Lung (tissue), 17 donors: ENCODE measurements at places on chromosomes 2 and 18. TPM values are rescaled to one million over a fixed set of nuclear protein-coding genes. Genes with fewer than 3 reads are reported as not detected.
A peak's percentile ranks its signal among the peaks of the same experiment; 100 is the strongest.

DNA sequence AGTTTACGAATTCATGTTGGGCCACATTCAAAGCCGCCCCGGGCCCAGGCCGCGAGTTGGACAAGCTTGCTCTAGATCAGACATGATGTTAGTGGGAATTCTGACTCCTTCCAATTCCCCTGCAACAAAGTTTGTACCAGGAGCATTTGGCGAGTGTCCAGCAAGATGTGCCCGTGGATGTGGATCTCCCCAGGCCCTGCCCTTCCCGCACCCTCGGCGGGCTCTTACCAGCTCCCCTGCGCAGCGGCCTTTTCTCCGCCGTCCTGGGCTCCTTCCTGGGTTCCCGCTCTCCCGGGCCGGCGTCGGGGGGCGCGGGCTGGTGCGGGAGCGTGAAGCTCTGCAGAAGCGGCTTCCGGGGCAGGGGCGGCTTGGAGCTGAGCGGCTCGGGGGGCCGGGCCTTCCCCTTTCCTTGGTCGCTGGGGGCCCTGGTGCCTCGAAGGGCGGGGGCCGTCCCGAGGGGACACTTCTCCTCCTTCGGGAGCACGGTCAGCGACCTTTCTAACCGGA lies 90.8 kb upstream of the MGAT4A start:
- H3K36me3 ChIP-seq, result no peaks in the 10 kb centered on the region
- no peak for DNase-seq
- peaks cover 3% of the 10 kb centered on the region for H3K4me1 ChIP-seq
- peaks cover 7% of the 10 kb centered on the region for H3K27me3 ChIP-seq

The LHCGR gene
- 0.02 TPM for polyA plus RNA-seq

The TAF1B gene
- polyA plus RNA-seq, result 6.1 TPM

The GCFC2 gene
- polyA plus RNA-seq, result 9.5 TPM

- peak within 1 kb of the TSS; percentile 97 for H3K27ac ChIP-seq
- peak; percentile 98 for DNase-seq
- peak within 1 kb of the TSS; percentile 92 for H3K4me3 ChIP-seq
- no peaks in the 10 kb centered on the region for H3K27me3 ChIP-seq
- H3K4me1 ChIP-seq, result peaks cover 1% of the 10 kb centered on the region
These were observed at the start of gene ZFP36L2 for GRCh38 chr2:43226558-43226954. Gene ZFP36L2 (minus strand): TSS chr2:43226606. CDS start chr2:43226315, 291 bp downstream.

GRCh38 chr18:55420665-55421307 lies 167.2 kb downstream of the TCF4 start:
- H3K4me3 ChIP-seq, result no peak overlapping the region
- DNase-seq, result no peak
- no peaks in the 10 kb centered on the region for H3K27me3 ChIP-seq
- no peak overlapping the region for H3K27ac ChIP-seq

GRCh38 chr2:1496359-1496821 lies 83.1 kb downstream of the TPO start:
- H3K4me3 ChIP-seq, result no peak overlapping the region
- no peak for DNase-seq
- H3K27ac ChIP-seq, result no peak overlapping the region
- no peaks in the 10 kb centered on the region for H3K27me3 ChIP-seq
- no peaks in the 10 kb centered on the region for H3K36me3 ChIP-seq

GRCh38 chr2:42008241-42008921 lies 39.4 kb upstream of the PKDCC start:
- H3K4me1 ChIP-seq, result peaks cover 1% of the 10 kb centered on the region
- H3K4me3 ChIP-seq, result no peak overlapping the region
- no peaks in the 10 kb centered on the region for H3K36me3 ChIP-seq
- no peak overlapping the region for H3K27ac ChIP-seq
- no peaks in the 10 kb centered on the region for H3K27me3 ChIP-seq
- DNase-seq, result peak; percentile 22

The OXER1 gene
- 0.59 TPM for polyA plus RNA-seq

The ALPP gene
- 7.4 TPM for polyA plus RNA-seq

DNA sequence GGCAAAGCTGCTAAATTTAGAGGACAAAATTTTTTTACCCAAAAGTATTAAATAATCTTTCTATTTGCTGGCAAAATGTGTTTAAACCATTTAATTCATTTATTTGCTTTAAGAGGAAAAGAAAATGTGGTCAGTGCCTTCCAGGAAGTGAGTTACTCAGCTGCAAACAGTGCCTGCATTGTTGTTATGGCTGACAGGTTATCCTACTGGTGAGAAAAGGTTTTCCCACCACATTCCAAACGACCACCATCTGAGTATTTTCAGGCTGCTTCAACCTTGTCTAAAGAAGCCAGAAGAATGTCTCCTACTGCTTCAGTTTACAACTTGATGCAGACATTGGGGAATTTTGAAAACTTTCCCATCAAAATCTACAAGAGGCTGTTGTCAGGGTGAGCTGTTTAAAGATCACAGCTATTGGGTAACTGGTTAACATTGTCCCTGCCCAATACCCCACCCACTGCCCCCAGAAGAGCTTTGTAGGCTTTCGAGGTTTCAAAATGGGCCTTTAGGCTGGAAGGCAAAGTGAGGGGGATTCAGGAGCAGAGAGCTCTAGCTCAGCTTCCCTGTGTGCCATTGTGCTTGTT lies 461.3 kb upstream of the FANCL start:
- no peaks in the 10 kb centered on the region for H3K4me1 ChIP-seq
- no peaks in the 10 kb centered on the region for H3K27me3 ChIP-seq
- H3K36me3 ChIP-seq, result no peaks in the 10 kb centered on the region
- DNase-seq, result no peak
- H3K27ac ChIP-seq, result no peak overlapping the region

GRCh38 chr2:210020138-210020537 lies 17.7 kb downstream of the RPE start:
- no peaks in the 10 kb centered on the region for H3K27me3 ChIP-seq
- H3K36me3 ChIP-seq, result peaks cover 51% of the 10 kb centered on the region
- H3K4me3 ChIP-seq, result no peak overlapping the region
- DNase-seq, result no peak

DNA sequence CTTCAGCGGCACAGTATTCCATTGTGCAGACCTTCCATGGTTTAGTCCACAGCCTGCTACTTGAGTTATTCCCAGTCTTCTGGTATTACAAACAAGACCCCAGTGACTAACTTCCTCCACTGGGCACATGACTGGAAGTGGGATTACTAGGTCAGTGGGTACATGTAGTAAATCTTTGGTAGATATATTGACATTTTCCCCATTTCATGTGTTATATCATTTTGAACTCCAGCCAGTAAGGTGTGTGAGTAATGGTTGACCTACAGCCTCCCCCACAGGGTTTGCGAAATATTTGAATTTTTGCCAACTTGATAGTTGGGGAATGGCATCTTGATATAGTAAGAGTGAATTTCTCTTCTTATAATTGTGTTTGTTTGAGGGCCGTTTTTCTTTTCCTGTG lies 58.8 kb downstream of the RNF144A start:
- H3K4me3 ChIP-seq, result no peak overlapping the region
- DNase-seq, result no peak
- peaks cover 2% of the 10 kb centered on the region for H3K36me3 ChIP-seq
- H3K27ac ChIP-seq, result no peak overlapping the region
- no peaks in the 10 kb centered on the region for H3K27me3 ChIP-seq

The EGR4 gene
- not detected for polyA plus RNA-seq

DNA sequence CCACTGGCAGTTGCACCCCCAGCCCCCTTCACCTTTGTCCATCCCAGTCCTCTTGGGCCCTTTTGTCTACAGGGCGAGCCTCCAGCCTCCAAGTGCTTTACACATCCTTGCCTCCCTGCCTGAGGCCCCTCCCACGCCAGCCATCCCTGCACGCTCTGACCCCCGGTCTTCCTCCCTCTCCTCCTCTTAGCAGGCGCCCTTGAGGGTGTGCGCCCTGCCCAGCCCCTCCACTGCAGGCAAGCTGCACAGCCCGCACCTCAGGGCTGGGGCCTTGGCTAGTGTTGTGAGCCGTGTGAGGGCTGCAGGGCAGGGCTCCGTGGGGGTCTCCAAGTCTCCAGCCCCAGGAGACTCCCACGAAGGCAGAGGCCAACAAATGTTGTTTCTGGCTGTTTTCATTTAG lies 6.9 kb downstream of the BOK start:
- H3K27me3 ChIP-seq, result no peaks in the 10 kb centered on the region
- no peak overlapping the region for H3K4me3 ChIP-seq
- no peaks in the 10 kb centered on the region for H3K36me3 ChIP-seq
- no peak for DNase-seq
- H3K4me1 ChIP-seq, result no peaks in the 10 kb centered on the region

The SRD5A2 gene
- 0.35 TPM for polyA plus RNA-seq

DNA sequence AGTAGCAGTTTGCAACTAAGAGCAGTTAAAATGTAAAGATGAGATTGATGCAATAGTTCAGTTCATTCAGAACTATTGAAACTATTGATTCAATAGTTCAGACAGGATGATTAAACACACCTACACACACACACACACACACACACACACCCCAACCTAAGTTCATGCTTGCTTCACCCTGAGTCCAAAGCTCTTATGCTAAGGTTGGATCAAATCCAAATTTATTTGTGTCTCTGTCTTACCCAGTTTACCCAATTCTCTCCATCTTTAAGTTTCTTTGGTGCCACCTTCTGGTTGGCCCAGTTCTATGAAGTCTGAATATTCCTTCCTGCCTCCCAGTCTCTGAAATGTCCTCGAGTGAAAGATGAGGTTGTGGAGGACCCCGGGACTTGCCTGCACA lies 5.1 kb downstream of the SERPINB8 start:
- H3K4me3 ChIP-seq, result no peak overlapping the region
- H3K4me1 ChIP-seq, result no peaks in the 10 kb centered on the region
- DNase-seq, result peak; percentile 10
- no peaks in the 10 kb centered on the region for H3K36me3 ChIP-seq
- no peak overlapping the region for H3K27ac ChIP-seq

- peak overlapping the region; percentile 38 for H3K27ac ChIP-seq
- DNase-seq, result no peak
- H3K4me3 ChIP-seq, result no peak overlapping the region
- peaks cover 29% of the 10 kb centered on the region for H3K4me1 ChIP-seq
These were observed 80.6 kb upstream of the EML6 start for GRCh38 chr2:54642677-54643430.

DNA sequence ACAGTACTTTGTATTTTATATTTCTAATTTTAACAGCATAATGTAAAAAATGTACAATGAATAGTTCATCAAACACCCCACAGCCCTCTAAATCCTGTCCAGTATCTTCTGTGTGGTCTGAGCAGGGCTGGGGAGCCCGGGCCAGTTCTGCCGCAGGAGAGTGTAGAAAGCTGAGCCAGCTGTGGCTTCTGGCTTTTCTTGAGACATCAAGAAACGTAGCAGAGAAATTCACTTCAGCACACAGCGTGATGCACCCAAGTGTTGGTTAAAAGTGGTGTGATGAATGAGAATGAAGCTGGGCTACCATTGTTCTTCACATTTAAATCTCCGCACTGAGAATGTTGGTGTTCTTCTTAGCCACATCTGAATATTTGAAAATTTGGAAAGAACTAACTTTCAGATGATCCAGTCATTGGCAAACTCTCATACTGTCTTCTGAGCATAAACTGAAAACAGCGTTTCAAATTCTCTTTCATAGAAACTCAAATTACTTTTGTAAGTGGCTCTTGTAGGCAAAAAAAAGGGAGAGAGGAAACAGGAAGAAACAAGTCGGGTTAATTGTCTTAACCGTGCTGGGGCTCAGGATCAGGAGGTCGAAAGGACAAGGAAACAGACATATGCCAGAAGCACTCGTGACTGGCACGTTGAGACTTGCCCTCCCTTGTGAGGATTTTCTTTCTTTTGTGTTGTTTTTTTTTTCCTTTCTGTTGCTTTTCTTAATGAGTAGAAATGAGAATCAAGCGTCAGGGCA lies 23.4 kb upstream of the TMEM87B start:
- peak; percentile 81 for DNase-seq
- peaks cover 4% of the 10 kb centered on the region for H3K4me1 ChIP-seq
- no peaks in the 10 kb centered on the region for H3K36me3 ChIP-seq
- no peak overlapping the region for H3K27ac ChIP-seq
- no peak overlapping the region for H3K4me3 ChIP-seq

- H3K4me3 ChIP-seq, result peak overlapping the region; percentile 99
- no peaks in the 10 kb centered on the region for H3K36me3 ChIP-seq
- DNase-seq, result peak; percentile 40
- peak overlapping the region; percentile 83 for H3K27ac ChIP-seq
- peaks cover 4% of the 10 kb centered on the region for H3K27me3 ChIP-seq
These were observed 874 bp downstream of the WDR43 start for GRCh38 chr2:28895189-28895893.

The RAB17 gene
- polyA plus RNA-seq, result 73.3 TPM

The RAB31 gene
- polyA plus RNA-seq, result 21.5 TPM

- H3K4me3 ChIP-seq, result no peak overlapping the region
- H3K36me3 ChIP-seq, result no peaks in the 10 kb centered on the region
- no peak for DNase-seq
- H3K27ac ChIP-seq, result no peak overlapping the region
- H3K27me3 ChIP-seq, result peaks cover 14% of the 10 kb centered on the region
These were observed 12.8 kb downstream of the ALPG start for GRCh38 chr2:232419245-232420072.

DNA sequence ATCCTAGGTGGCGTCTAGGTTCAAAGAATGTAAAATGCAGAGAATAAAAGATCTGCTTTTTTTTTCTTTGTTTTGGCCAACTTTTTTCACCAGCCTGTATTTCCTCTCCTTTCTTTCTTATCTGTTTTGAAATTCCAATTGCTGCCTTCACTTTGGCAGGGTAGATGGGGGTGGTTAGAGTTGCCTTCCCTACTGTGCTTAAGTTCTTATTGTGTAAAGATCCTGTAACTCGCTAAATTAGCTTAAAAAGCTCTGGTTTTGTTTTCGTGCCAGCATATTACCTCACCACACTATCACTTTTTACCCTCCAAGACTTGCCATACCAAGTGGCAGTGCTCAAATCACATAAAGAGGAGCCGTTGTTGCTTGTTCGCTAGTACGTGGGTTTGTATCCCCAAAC lies 921.7 kb downstream of the DPP10 start:
- no peak overlapping the region for H3K4me3 ChIP-seq
- no peaks in the 10 kb centered on the region for H3K27me3 ChIP-seq
- H3K4me1 ChIP-seq, result no peaks in the 10 kb centered on the region
- H3K36me3 ChIP-seq, result no peaks in the 10 kb centered on the region

DNA sequence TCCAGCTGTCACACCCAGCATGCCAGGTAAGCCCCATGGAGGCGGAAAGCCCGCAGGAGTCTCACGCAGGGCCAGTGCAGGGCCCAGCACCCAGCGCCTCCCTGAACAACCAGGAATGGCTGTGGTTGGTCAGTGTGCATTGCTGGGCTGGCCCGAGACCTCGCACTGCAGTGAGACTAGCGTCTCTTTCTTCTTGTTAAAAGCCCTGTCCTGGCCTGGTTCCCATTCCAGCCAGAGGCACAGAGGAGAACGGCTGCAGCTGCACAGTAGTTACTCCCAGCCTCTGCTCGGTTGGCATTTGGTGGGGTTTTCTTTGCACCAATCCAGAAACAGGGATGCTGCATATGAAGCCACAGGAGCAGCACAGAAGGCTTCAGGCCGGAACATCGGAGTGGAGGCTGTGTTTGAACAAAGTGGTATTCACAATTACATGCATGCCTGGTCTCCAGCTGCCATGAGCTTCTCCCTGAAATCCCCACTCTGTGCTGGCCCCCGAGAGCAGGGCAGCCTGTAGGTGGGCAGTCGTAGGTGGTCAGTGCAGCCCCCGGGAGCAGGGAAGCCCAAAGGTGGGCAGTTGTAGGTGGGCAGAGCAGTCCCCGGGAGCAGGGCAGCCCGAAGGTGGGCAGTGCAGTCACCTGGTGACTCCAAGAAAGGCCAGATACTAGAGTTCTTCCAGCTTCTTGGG lies 163.7 kb upstream of the PXDN start:
- no peak for DNase-seq
- no peak overlapping the region for H3K4me3 ChIP-seq
- no peak overlapping the region for H3K27ac ChIP-seq
- no peaks in the 10 kb centered on the region for H3K4me1 ChIP-seq
- no peaks in the 10 kb centered on the region for H3K27me3 ChIP-seq

- H3K36me3 ChIP-seq, result no peaks in the 10 kb centered on the region
- H3K4me1 ChIP-seq, result no peaks in the 10 kb centered on the region
- no peak for DNase-seq
- no peak overlapping the region for H3K4me3 ChIP-seq
- no peaks in the 10 kb centered on the region for H3K27me3 ChIP-seq
These were observed 149.6 kb upstream of the GULP1 start for GRCh38 chr2:188142088-188142487.
